Activated CD8-positive, alpha-beta T cell treated with anti-CD3 and anti-CD28 coated beads, Interleukin-2, amount 10 ng/mL, durations not matched to agents 7 days and 5 days (primary cell): ENCODE measurements at places on chromosomes 5 and 9.

DNA sequence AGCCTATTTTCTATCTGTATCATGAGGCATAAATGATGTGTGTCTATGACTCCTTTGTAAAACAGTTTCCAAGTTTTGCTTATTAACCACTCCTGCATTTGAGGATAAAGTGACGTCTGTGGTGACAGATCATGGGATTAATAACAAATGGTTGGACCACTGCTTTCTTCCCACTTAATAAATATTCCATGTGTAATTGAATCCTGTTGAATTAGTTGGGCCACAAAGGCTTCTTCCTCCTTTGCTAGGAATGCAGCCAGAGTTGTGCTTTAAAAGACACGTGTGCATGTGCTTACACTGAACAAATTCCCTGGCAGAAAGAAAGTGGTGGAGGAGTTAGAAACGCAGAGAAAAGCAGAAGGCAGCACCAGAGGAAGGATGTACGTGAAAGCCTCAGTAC lies 150.2 kb downstream of the ACTBL2 start:
- no peak for DNase-seq

- DNase-seq, result no peak
Observed at GRCh38 chr5:121503111-121503840, 348.4 kb upstream of the FTMT start.

- peak; percentile 69 for DNase-seq
Observed at GRCh38 chr9:137241490-137242268, 592 bp downstream of the TUBB4B start.

- no peak for DNase-seq
Observed at GRCh38 chr9:32247168-32247567, 137.3 kb upstream of the ACO1 start.

DNA sequence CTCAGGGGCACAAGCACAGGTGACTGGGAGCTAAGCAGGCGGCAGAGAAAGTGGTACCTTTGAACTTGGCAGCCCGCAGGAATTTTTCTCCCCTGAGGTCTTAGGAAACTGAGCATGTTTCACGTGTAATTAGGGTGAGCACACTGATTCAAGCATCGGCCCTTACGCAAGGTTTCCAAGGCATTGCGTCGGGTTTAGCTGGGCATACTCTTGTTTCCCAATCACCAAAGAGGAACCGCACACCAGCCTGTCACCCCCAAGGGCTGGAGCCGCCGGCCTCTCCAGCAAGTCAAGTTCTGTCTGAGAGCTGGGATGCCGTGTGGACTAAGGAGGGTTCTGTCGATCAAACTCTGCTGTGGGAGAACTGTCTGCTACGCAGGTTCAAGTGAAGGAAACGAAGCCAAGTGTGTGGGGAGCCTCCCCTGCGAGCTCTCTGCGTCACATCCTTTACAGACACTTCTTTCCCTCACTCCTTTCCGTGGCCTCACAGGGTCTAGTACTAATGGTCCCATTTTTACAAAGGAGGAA lies 53.0 kb downstream of the ERGIC1 start:
- no peak for DNase-seq

DNA sequence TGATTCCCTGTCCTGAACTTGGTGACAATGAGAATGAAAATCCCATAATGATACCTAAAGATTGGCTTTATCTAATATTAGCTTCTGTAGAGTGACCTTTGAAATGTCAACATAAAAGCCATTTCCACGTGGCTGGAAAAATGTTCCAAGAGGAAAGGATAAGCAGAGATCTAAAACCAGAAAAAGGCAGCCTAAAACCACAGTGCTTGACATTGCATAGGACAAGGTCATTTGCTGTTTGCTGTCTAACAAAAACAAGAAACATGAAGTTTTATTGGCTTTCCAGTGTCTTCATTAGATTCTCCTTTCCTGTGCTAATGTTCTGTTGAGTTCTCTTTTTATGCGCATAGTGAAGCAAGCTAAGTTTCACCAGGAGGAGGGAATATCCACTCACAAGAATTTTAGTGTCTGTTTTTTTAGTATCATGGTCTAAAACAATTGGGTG lies 44.6 kb downstream of the CPEB4 start:
- DNase-seq, result no peak

- no peak for DNase-seq
Observed at GRCh38 chr9:88974641-88975040, 16.6 kb upstream of the S1PR3 start.

GRCh38 chr9:89911721-89912604 lies 307.2 kb downstream of the GADD45G start:
- no peak for DNase-seq
